ENCODE measurements at places on chromosomes 16 and 17.
A peak's percentile ranks its signal among the peaks of the same experiment; 100 is the strongest.

- no peak for DNase-seq
These were observed 67.2 kb downstream of the CCDC182 start for GRCh38 chr17:57677858-57678257.

GRCh38 chr16:18060351-18060750 lies 276.2 kb downstream of the NPIPA8 start:
- no peak for DNase-seq

GRCh38 chr17:32461853-32462617 lies 17.7 kb downstream of the PSMD11 start:
- peak; percentile 39 for DNase-seq

GRCh38 chr16:84879569-84880487 lies 60.0 kb downstream of the CRISPLD2 start:
- no peak for DNase-seq

DNA sequence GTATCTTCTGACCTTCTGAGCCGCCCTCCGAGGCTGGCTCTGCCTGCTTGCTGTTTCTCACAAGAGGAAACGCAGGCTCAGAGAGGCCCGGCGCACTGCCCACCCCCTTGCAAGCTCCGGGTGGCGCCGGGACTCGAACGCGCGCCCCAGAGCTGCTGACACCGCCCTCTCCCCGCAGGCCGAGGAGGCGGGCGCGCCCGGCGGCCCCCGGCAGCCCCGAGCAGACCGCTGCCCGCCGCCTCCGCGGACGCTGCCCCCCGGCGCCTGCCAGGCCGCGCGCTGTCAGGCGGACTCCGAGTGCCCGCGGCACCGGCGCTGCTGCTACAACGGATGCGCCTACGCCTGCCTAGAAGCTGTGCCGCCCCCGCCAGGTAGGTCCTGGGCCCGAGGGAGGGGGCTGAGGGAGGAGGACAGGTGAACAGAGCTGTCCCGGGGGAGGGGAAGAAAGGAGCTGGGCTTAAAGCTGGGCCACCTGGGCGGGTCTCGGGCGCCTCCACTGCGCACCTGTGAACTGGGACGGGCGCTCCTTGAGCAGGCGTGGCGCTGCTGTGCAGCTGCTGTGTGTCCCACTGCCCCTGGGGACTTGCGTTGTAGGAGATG lies 18.2 kb downstream of the WFDC1 start:
- DNase-seq = no peak

- no peak for DNase-seq
These were observed 244.1 kb upstream of the MAF start for GRCh38 chr16:79844603-79845002.

DNA sequence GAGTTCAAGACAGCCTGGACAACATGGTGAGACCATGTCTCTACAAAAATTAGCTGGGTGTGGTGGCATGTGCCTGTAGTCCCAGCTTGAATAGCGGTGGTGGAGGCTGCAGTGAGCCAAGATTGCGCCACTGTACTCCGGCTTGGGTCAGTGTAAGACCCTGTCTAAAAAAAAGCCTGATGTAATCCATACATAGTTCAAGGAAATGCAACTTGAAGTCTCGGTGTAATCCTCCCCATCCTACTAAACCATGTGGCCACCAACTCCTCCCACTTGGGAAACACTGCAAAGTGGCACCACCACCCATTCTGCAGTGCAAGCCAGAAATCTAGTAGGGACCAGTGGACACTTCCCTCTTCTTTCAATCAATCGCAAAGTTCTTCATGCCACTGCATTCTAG lies 5.4 kb upstream of the KPNB1 start:
- no peak for DNase-seq

DNA sequence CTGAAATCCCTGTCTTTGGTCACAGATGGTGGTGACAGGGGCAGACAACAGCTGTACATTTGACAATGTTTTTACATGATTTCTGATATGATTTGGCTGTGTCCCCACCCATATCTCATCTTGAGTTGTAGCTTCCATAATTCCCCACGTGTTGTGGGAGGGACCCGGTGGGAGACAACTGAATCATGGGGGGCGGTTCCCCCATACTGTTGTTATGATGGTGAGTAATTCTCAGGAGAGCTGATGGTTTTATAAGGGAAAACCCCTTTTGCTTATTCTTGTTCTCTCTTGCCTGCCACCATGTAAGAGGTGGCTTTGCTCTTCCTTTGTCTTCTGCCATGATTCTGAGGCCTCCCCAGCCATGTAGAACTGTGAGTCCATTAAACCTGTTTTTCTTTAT lies 353.9 kb downstream of the CPPED1 start:
- no peak for DNase-seq

DNA sequence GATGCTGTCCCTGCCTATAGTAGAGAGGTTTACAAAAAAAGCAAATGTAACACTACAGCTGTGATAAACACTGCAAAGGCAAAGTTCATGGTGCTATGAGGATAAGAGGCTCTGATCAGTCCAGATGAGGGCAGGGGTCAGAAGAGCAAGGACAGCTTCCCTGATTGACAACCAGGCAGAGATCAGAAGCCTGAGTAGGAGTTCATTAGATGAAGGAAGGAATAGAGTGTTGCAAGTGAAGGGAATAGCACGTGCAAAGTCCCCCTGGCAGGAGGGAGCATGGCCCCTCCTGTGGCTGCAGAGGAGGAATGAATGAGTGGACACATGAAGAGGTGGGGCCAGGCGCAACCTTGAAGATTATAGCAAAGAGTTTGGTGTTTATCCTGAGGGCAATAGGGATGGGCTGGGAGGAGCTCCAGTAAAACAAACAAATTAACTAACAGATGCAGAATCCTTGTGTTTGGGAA lies 208.4 kb upstream of the IRX5 start:
- DNase-seq = no peak

- no peak for DNase-seq
These were observed 1.3 kb downstream of the NQO1 start for GRCh38 chr16:69724981-69725479.

Data from stimulated activated CD8-positive, alpha-beta memory T cell treated with anti-CD3 and anti-CD28 coated beads, Interleukin-7, amount 100 ng/mL, for 4 hours (primary cell).